HCEC 1CT (cell line): ENCODE measurements at places on chromosomes 1 and 21.

GRCh38 chr1:186104459-186104858 is 270.6 kb downstream of the TPR start:
- DNase-seq: no peak

DNA sequence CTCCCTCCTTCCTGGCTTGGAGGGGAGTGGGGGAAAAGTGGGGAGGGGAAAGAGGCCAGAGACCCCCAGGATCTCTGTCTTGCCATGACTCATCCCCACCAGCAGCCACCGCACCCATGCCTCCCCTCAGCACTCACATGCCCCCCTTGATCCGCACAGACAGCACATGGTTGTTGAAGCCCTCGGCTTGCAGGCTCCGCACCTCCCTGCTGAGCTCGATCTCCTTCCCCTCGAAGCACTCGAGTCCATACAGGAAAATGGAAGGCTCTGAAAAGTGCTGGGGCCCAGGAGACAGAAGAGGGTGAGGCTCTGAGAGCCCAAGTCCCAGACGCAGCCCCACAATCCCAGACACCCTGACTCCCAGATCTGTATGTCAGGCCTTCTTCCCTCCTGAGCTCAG is 10.8 kb downstream of the CD52 start:
- DNase-seq: no peak

- DNase-seq: no peak
Observed at GRCh38 chr21:17783003-17783402, 36.2 kb downstream of the C21orf91 start.

DNA sequence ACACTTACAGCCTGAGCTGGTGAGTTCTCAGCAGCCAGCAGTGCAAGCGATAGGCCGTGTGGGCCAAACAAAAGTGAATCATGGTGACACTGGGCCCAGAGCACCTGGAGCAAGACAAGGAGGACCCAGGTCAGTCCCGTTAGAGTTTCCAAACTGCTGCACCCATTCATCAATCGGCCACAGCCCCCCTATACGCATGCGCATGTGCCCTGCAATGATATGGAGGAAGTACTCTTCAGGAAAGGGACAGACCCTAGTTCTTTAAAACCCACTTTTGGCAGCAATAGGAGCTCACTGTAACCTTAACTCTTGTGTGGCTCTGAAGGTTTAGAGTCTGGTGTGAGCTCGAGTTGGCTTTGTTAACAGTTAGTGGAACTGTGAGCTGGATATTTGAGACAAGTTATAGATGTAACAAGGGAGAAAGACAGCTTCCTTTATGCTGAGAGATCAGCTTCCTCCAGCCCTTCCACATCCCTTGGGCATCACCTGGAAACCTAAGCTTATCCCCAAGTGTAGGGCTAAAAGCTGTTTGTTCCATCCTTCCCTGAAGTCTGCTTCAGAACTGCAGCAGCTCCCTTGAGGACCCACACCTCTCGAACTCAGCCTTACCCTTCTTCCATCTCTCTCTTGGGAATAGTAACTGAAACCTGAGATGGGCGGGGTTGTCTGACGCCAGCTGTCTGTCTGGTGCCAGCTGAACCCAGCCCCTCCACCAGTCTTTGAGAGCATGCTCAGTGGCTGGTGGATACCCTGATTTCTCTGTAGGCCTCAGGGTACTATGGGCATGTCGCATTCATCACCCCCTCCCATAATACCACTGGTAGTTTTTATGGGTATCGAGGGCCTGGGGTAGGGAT is 17.7 kb downstream of the NMNAT1 start:
- no peak for DNase-seq

GRCh38 chr1:51644020-51644419 is 27.1 kb downstream of the OSBPL9 start:
- no peak for DNase-seq

DNA sequence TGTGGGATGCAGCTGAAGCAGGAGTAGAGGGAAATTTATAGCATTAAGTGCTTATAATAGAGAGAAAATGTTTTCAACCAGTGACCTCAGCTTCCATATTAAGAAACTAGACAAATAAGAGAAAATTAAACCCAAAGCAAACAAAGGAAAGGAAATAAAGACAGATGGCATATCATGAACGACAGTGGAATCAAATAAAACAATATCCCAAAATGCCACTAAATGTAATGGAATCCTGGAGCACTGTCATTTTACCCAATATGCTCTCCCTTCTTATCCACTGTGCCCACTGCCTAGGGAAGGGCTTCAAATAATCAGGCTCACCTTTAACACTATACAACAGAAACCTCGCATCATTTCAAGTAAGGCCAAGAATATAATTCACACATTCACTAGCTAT is 12.4 kb upstream of the CCN1 start:
- no peak for DNase-seq

DNA sequence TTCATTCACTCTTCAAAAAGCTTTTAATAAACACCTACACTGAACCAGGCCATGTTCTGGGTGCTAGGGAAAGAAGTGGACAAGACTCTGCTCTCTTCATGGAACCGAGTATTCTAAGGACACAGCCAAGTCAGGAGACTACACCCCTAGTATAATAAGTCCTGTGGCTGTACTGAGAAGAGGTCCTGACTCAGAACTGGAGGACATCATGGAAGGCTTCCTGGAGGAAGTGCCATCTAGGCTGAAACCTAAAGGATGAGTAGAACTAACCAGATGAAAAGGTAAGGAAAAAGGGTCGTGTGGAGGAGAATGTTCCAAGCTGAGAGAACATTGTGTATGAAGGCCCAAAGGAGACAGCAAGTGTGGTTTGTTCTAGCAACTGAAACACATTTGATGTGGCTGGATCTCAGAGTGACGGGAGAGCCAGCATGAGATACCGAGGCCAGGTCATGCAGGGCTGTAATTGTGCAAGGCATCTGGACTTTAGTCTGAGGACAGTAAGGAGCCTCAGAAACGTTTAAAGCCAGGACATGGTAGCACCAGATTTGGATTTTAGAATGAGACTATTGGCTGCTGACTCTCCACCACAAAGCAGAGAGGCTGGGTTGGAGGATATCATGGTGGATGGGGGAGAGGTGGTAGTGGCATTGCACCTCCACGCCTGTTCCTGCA is 82.5 kb downstream of the LRRN2 start:
- DNase-seq: no peak

GRCh38 chr1:182235604-182235951 is 156.0 kb downstream of the GLUL start:
- DNase-seq: no peak
